ENCODE measurements at places on chromosomes 4 and X.
A peak's percentile ranks its signal among the peaks of the same experiment; 100 is the strongest.

- DNase-seq = no peak
Measured at GRCh38 chrX:153908219-153908860, 3.9 kb downstream of the AVPR2 start.

DNA sequence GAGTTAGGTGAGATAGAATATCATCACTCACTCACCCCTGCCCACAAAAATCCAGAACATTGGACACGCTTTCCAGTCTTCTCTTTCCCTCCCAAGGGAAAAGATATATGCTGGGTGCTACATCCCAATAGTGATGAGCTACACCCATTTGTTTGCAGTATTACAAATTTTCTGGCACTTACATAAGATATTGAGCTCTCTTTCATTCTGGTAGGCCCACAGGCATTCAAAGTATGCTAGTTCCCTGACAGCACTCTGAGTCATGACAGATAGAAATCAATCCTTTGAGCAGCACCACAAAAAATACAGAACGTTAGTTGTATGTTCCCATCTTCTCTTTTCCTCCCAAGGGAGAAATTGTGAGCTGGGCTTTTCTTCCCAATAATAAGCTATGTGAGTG is 477.6 kb upstream of the GRID2 start:
- no peak for DNase-seq

DNA sequence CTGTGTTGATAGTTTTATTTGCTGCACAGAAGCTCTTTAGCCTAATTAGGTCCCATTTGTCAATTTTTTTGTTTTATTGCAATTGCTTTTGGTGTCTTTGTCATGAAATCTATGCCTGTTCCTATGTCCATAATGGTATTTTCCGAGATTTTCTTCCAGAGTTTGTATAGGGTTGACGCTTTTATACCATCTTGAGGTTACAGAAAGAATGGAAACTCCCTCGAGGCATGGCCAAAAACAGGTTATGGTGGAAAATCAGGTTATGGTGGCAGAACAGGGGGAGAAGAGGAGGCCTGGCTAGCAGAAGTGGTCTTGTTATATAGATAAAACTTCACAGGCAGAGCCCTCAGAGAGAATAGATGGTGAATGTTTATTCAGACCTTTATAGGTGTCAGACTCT is 21.6 kb downstream of the OPHN1 start:
- no peak for DNase-seq

- no peak for DNase-seq
Measured at GRCh38 chr4:70712604-70713452, 8.9 kb upstream of the RUFY3 start.

DNA sequence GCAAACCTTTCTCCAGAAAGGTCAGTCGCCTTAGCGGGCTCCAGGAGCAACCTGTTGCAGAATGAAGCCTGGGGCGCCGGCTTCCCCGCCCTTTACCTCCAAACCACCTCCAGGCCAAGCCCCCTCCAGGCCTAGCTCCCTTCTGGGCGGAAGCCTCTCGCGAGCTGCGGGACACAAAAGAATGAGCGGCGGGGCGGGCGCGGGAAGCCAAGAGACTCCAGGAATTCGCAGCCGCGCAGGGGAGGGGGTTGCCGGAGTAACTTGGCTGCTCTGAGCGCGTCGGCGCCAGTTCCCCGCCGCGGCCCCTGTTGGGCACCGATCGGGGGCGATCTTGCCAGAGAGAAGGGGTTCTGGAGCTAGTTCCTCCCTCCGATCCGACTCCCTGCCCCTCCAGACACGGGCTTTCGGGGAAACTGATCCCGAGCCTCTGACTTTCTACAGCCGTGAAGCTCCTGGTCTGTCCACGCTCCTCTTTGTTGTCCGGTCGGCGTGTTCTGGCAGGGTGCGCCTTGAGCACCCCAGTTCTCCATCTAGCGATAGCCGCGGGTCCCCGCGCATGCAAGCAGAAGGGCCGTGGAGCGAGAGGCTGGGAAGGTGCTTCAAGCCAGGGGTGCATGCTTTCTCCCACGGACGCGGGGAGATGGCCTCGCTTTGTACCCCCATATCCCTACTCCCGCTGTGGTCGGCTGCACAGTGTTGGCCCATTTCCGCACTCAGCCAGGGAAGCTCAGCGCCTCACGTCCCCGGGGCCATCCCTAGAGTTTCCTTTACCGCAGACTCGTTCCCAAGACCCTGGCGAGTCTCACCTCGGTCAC is 1.2 kb downstream of the PROM1 start:
- peak; percentile 9 for DNase-seq

GRCh38 chr4:85409251-85409650 is 65.7 kb upstream of the ARHGAP24 start:
- no peak for DNase-seq

- DNase-seq = no peak
Measured at GRCh38 chrX:19794690-19795089, 92.7 kb downstream of the SH3KBP1 start.

DNA sequence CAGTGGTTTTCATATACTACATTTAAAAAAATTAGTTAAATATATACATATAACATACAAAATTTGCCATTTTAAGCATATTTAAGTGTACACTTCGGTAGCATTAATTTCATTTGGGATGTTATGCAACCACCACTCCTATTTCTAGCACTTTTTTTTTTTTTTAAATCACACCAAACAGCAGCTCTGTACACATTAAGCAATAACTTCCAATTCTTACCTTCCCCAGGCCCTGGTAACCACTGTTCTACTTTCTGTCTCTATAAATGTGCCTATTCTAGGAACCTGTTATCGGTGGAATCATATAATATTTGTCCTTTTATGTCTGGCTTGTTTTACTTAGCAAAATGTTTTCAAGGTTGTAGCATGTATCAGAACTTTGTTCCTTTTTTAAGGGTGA is 39.1 kb downstream of the TMEM164 start:
- no peak for DNase-seq
